ENCODE measurements at places on chromosomes 12 and 14.
A peak's percentile ranks its signal among the peaks of the same experiment; 100 is the strongest.

- no peak for DNase-seq
These were observed 187.8 kb downstream of the ADGRD1 start for GRCh38 chr12:131141514-131141913.

DNA sequence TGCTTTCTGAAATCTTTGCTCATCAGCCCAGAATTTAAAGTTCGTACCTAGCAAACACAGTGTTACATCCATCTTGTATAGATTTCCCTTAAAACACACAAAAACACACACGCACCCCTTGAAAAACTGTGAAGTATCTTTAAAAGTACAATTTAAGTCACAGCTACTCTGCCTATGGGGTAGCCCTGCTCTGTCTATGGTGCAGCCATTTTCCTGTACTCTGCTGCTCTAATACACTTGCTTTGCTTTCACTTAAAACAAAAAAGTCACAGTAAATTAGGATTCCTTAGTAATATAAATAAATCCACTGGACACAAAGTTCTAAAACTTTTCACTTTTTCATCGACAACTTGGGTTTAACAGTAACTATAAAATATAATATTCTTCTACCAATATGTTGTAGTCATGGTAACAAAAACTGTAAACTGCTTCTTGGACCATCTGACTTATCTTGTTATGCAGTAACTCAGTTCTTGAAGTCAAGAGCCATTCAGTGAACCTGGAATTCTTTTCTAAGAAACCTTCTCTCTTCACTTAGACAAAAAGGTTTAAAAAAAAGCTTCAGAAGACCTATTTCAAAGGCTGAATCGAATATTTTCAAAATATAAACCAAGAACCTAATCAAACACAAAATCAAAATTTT lies 63.5 kb downstream of the MED13L start:
- DNase-seq, result no peak

DNA sequence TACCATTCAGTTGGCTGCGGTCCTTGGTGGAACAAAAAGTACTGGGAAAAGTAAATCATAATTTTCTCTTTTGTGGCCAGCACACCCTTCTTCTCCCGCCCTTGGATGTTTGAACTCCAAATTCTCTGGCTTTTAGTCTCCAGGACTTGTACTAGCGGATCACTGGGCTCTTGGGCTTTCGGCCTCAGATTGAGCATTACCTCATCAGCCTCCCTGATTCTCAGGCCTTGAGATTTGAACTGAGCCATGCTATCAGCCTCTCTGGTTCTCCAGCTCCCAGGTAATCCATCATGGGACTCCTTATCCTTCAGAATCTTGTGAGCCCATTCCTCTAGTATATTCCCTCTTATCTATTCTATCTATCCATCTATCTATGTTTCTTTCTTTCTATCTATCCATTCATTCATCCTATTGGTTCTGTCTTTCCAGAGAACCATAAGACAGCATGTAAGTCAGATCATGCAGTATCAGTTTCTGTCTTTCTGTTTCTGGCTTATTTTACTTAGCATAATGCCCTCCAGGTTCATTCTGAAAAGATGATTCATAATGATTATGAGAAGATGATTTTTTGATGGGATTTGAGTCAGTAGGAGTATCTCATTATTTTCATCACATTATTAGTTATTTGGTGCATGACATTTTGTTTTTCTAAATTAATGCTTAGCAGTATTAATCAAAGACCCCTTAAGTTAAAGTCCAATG lies 814.9 kb downstream of the LRFN5 start:
- no peak for DNase-seq

- DNase-seq, result no peak
These were observed 71.1 kb downstream of the PPP1R36 start for GRCh38 chr14:64620910-64621309.

- DNase-seq, result no peak
These were observed 23.1 kb upstream of the HNF1A start for GRCh38 chr12:120955232-120955631.

GRCh38 chr12:106301241-106301610 lies 1.3 kb upstream of the TCP11L2 start:
- peak; percentile 19 for DNase-seq

DNA sequence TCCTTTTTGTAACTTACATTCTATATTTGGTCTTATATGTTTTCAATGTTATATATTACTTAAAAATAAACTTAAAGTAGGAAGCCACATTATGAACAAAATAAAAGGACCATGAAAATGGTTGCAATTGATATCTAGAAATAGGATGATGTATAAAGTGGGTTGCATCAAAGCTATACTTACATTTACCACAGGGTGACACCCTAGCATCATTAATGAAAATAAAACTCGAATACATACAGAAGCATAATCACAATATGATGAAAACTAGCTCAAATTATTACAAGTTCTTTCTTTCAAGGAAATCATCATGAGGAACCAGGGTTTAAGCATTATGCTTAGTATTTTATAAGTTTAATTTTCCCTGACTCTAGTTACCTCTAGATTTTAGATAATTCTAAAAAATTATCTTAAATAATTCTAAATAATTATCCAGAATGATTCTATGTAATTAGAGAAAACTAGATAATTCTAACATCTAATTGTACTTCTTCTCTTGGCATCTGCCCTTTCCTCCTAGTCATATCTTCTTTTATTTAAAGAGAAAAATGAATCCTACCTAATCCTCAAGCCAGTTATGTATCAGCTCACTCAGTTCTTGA lies 31.2 kb downstream of the TAS2R7 start:
- DNase-seq, result peak; percentile 48

GRCh38 chr12:11722071-11722470 lies 72.6 kb downstream of the ETV6 start:
- DNase-seq, result no peak

- no peak for DNase-seq
These were observed 15.0 kb downstream of the POMT2 start for GRCh38 chr14:77305696-77306095.

DNA sequence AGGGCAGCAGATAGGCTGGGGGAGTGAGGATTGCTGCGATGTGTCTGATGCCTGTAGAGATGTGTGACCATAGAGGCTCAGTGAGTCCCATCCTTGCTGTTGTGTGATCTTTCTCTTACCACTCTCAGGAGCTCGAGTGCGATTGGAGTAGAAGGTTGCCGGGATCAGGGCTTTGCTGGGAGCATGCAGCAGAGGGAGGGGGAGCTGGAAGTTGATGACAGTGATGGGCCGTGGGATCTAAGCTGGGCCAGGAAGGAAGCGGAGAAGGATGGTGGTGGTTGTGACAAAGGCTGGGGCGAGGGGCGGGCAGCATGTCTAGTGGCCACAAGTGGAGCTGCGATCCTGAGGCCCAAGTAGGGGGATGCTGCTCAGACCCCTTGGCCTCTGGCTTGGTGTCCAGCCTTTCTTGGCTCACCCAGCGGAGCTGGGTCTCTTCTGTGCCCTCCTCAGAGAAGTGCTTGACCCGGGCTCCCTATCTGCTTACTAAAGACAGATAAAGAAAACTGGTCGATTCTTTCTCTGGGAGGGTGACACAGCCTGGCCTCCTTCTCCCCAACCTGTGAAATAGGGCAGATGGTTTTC lies 66.2 kb downstream of the PRMT8 start:
- DNase-seq, result no peak

GRCh38 chr12:119071638-119072231 lies 90.4 kb downstream of the SRRM4 start:
- DNase-seq, result no peak

DNA sequence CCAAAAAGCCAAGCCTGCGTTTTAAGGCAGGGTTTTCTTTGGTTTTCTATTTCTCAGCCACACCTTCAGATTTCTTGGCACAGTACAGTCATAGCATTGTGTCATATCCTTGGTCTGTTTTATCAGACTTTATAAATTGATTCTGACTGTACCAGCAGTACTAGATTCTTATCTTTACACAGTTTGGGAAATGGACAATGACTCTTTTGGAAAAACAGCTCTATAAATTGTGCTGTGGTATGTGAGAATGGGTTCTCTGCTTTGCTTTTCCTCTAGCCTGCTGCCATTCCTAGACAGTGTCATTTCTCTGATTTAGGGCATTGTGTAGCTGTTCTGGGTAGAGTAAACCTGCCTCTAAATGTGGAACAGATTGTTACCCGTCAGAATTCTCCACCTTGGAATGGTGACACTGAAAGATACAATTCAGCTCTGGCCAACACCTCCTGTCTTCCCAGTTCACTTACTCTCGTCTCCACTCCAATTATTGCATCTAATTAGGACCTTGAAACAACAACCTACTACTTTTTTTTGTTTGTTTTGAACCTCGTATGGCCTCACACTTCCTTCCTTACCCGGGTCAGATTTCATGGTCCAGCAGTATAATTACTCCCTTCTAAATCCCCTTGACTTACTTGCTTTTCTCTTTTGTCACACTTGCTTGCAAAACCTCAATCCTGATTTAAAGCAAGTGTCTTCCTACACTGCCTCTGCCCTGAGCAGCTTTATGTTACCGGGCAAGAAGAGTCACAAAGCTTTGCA lies 226.3 kb downstream of the ERC1 start:
- DNase-seq, result peak; percentile 78

- no peak for DNase-seq
These were observed 16.1 kb upstream of the GNG2 start for GRCh38 chr14:51844081-51844881.
